Left ventricle myocardium superior (tissue), 1 donor: ENCODE measurements at places on chromosomes 2 and 18. TPM values are rescaled to one million over a fixed set of nuclear protein-coding genes. Genes with fewer than 3 reads are reported as not detected.
A peak's percentile ranks its signal among the peaks of the same experiment; 100 is the strongest.

The MAL gene
- 3.9 TPM for total RNA-seq

The FAM124B gene
- total RNA-seq, result 1.2 TPM

DNA sequence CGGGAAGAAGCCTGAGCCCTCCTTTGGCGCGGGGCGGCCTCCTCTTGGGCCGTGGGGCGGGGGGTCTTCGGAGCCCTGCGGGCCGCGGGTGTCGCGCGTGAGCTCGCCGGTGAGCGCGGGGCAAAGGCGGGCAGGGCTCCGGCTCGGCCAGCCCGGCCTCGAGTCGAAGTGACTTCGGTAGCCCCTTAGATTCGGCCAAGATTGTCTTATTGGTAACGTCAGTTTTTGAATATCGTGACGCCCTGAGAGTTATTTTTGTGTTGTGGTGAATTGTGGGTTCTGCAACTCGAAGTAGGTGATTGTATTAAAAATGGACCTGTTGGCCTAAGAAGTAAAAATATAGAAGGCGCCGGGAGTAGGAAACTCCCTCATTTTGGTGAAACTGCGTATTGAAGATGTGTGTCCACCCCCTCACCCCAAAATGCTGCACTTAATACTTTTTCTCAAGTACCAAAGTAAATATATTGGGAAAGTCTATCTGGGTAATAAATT lies 669 bp downstream of the MARCHF7 start:
- DNase-seq, result no peak

- DNase-seq, result peak; percentile 3
Measured at GRCh38 chr2:241234962-241235740, 46.7 kb downstream of the ANO7 start.

DNA sequence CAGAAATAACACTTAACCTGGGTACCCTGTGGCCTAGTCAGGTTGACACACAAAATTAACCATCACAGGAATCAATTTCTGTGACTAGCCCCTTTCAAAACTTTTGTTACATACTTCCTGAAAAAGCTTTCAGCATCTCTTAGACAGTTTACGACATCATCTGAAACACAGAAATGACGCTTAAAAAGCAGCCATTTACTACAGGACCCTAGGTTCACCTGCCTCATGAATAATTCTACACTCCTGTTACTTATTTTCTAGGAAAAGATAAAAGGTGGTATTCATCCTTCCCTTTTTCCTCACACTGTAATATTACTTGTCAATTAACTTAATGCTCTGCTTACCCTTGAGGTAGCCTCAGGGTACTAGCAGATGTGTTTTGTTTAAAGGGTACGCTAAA lies 388.4 kb downstream of the IRS1 start:
- no peak for DNase-seq
